ENCODE measurements at places on chromosomes 5 and 9.

- DNase-seq, result peak; percentile 9
These were observed 140.4 kb downstream of the ESM1 start for GRCh38 chr5:54844905-54845566.

GRCh38 chr5:452978-453710, 10.2 kb downstream of the EXOC3 start:
- DNase-seq, result no peak

DNA sequence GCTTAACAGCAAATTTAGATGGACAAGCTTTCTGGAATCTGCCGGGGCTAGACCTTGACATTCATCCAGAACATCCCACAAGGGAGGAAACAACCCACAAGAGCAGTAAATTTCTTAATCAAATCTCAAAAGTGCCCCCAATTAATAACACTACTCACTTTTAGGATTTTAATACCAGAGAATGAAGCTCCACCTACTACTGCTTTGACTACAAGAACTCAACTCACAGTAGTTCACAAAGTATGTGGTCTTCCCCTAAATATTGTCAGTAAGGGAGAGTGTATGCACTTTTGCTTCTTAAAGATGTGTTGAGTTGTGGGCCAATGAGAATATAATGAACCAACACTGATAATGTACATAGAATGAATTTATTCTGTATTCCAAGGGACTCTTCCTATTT, 94.7 kb downstream of the EBF1 start:
- DNase-seq, result no peak

- peak; percentile 61 for DNase-seq
These were observed 1.7 kb upstream of the PTGDS start for GRCh38 chr9:136975644-136976043.

DNA sequence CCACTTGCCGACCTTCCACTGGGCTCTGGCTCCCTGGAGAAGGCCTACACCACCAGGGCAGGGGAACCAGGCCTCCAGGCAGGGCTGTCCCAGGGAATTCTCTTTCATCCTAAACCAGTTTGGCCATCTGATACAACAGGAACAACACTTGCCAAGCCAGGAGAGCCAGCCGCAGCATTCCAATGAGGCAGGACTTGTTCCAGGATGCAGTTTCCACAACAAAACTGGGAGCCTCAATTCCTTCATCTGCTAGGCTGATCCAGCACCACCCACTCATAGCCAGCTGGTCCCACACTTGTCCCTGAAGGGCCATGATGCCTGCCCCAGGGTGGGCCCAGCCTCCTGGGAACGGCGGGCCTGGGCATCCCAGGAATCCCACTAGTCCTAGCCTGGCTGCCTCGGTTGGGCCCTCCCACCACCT, 26.0 kb downstream of the BICD2 start:
- no peak for DNase-seq

- DNase-seq, result peak; percentile 75
These were observed at the start of gene EHMT1 for GRCh38 chr9:137618105-137619067. Gene EHMT1 (plus strand): TSS chr9:137619005. CDS start chr9:137619029, 24 bp downstream.

DNA sequence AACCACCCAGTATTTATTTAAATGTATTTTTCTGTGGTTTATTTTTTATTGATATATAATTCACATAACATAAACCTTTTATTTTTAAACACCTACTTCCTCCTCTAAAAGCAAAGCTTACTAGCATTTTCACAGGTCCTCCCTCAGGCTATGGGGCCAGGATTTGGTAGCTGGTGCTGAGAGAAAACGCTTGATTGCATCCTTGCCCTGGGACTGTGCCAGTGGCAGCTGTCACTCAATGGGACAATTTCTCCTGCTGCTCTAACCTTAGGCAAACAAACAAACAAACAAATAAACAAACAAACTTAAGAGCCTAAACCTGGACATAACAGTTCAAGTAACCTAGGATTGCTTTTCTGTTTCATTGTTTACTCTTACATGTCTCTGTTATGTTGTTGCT, 102.7 kb downstream of the FOCAD start:
- DNase-seq, result no peak

DNA sequence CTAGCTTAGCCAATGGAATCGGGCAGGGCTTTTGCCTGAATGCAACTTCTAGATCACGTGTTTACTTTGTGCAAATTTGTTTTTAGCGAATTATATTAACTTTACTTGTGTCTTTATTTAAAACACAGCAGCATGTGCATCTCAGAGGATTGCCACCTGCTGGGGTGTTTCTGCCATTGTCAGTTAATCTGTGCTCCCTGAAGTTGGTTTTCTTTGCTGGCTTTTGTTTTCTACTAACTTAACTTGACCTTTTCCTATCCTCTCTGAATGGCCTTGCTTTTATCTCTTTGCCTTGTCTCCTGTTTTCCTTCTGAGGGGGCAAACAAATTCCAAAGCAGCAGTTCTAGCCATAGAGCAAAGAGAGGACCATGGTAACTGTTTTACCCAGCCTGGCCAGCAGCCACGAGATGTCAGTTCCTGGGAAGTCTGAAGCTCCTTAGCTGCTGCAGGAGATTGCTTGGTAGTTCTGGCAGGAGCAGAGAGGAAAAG, 67.6 kb downstream of the ARHGEF28 start:
- DNase-seq, result no peak

- no peak for DNase-seq
These were observed 16.4 kb downstream of the RAB14 start for GRCh38 chr9:121185178-121185745.

DNA sequence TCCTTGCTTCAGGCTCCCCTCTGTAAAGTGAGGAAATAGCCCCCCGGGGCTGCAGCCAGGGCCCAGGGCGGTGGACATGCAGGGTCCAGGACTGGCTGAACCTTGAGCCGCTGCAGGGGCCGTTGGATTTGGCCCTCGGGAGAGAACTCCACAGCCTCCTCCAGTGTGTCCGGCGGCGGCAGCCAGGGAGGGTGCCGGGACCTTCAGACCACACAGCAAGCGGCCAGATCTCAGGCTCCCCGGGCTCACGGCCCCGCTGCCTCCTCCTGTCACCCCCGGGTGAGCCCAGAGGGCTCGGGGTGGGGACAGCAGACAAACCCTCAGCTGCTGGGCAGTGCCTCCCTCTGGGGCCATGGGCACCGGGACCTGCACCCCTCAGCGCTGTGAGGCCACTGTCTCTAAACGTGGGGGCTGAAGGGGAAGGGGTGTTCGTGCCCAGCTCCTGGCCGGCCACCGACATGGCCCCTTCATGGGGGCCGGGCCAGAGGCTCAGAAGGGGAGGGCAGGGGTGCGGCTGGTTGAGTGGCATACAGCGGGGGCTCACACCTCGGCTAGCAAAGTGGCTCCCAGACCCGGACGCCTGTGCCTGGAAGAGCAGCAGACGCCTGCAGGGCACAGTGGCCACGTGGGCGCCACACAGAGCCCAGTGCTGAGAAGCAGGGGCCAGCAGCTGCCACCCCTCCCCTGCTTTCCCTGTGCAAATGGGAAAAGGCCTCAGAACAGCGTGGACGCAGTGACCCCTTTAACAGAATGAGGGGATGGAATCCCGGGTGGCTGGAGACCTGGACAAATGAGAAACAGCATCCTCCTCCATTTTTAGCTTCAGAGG, 19.7 kb downstream of the SLC9A3 start:
- DNase-seq, result no peak

DNA sequence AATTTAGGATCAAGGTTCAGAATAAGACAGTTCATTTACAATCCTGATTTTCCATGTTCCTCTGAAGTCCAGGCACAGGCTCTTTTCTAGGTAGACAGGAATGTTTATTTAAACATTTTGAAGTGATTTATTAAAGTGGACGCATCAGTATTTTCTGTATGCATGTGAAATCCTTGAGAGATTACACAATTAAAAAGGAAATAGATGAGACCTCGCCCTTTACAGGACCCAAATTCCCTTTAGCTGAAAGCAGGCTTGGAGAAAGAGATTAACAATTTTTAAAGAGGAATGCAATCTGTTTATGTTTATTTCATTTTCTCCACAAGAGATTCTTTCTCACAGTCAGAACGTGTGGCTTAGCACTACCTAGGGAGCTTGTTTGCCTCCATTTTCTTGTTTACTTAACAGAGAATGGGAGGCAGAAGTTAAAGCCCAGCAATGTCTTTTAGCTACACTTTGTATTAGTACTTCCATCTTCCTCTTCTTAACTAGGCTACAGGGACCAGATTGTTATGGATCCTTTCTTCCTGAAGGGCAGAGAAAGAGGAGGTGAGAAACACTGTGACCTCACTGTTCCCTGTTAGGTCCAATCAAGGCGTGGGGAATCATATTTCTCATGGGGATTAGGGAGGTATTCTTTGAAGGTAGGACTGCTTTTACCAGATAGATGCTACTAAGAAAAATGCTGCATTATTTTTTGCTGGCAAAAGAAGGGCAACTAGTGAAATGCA, 416.0 kb downstream of the SH3GL2 start:
- no peak for DNase-seq

DNA sequence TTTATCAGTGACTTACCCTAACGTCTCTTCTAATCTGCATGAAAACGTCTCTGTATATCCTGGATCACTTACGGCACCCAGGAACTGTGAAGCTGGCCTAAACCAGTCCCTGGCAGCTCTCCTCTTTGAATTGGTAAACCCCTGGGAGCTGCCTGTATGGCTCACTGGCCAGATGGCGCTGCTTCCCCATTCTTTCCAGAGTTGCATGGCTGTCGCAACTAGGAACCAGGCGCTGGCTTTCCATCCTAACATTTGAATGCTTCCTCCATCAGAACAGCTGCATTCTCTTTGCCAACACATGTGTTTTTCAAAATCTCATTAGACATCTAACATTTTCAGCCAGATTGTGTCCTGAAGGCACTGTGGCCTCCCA, 8.0 kb upstream of the PCA3 start:
- DNase-seq, result no peak

DNA sequence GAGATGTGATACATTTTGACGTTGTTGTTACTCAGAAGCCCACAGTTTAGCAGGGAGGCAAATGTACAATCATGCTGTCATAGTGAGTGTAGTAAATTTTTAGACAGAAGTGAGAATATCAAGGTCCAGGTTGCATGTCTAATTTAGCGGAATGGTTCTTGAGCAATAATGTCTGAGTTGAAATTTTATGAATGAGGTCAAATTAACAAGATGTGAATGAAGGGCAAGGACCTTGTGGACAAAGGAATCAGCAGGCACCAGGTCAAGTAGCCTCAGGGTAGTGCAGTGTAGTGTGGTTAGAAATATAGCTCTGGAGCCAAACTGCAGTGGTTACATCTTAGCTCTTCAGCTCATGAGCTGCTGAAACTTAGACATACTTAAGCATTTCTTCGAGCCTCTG, 36.2 kb downstream of the TNFSF8 start:
- DNase-seq, result no peak

- DNase-seq, result no peak
These were observed 1341.8 kb upstream of the CDH9 start for GRCh38 chr5:28380167-28380566.

DNA sequence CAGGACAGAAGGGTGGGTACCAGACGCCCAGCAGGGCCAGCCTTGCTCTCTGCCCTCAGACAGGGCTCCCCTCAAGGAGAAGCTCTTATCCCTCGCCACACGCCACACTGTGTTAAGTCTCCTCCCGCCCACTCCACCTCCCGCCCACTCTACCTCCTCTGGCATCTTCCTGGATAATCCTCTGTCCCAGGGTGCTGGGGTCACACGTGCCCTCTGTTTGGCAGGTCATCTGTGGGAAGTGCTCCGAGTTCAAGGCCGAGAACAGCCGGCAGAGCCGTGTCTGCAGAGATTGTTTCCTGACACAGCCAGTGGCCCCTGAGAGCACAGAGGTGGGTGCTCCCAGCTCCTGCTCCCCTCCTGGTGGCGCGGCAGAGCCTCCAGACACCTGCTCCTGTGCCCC, 26.0 kb upstream of the SUSD3 start:
- no peak for DNase-seq

DNA sequence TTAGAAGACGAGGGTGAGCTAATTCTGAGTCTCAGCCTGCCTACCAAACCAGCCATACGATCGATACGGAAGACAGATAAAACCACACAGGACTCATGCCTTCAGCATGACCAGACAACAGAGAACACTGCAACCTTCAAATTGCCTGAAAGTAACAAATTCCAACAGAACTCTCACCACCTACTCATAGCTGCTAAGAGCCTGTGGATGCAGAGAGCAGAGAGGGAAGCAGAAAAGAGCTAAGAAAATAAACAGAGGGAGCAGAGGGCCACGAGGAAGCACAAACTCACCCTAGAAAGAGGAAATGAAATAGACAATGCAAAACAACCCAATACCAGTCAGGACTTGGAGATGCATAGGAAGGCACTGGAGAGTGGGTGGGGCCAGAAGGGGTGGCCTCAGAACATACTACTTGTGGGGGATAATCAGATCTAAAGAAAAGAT, 86.7 kb upstream of the TAS2R1 start:
- DNase-seq, result peak; percentile 28

- no peak for DNase-seq
These were observed 268.8 kb downstream of the MLLT3 start for GRCh38 chr9:20353524-20353923.

DNA sequence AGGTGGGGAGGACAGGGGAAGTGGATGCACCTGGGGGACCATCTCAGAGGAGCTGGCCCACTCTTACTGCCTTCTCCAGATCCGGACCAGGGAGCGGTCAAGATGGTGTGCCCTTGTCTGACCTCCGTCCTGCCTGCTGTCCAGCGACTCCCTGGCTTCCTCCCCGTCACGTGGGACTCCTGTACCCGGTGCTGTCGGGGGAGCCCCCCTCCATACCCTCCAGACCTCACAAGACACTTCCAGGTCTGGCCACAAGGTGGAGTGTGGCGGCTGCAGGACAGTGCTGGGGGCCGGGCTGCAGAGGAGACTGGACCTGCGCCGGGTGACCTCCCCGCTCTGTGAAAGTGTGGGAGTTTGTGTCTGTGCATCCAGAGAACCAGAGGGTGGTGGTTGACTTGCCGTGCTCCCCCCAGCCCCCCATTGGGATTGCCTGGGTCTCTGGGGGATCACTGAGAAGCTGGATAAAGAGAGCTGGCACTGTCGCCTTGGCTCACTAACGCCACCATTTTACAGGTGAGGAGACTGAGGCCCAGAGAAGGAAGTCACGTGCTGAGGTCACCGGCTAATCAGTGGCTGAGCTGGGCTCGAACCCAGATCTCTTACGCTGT, 1.9 kb upstream of the CRB2 start:
- DNase-seq, result peak; percentile 58

GRCh38 chr5:173294673-173295320, 33.4 kb downstream of the STC2 start:
- no peak for DNase-seq

GRCh38 chr5:94366811-94367210, 251.6 kb downstream of the KIAA0825 start:
- no peak for DNase-seq

GRCh38 chr9:121121582-121122087, 46.9 kb downstream of the CNTRL start:
- peak; percentile 91 for DNase-seq

DNA sequence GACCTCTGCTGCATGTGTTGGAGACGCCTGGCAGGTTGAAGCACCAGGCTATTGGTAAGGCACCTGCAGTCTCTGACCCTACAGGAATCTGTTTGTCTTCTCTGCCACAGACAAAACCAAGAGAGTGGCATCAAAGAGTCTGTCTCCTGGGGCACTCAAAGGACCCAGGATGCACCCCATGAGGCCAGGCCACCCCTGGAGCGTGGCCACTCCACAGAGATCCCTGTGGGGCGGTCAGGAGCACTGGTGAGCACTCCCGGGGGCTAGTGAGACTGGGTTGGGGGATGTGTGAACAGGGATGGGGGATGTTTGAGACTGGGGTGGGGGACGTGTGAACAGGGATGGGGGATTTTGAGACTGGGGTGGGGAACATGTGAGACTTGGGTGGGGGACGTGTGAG, 240.3 kb downstream of the CACNA1B start:
- no peak for DNase-seq
